ENCODE measurements at places on chromosomes 3 and 15.

GRCh38 chr15:100570735-100571313, 31.2 kb downstream of the LINS1 start:
- no peak for DNase-seq

GRCh38 chr3:19420159-19420558, 271.8 kb downstream of the KCNH8 start:
- DNase-seq, result no peak

- DNase-seq, result peak; percentile 32
These were observed 758 bp upstream of the SNX33 start for GRCh38 chr15:75646944-75647364.

- no peak for DNase-seq
These were observed 34.3 kb upstream of the SLC25A26 start for GRCh38 chr3:66186545-66186944.

GRCh38 chr3:98003306-98003969, 31.2 kb upstream of the RIOX2 start:
- no peak for DNase-seq

- DNase-seq, result peak; percentile 50
These were observed 2.1 kb downstream of the ATP11B start for GRCh38 chr3:182795389-182795782.

GRCh38 chr3:11928381-11928780, 75.8 kb upstream of the SYN2 start:
- DNase-seq, result no peak
